ENCODE measurements at places on chromosomes 4 and X. TPM values are rescaled to one million over a fixed set of nuclear protein-coding genes. Genes with fewer than 3 reads are reported as not detected.

Gene ZNF718
- 7.9 TPM for total RNA-seq

Gene CCDC149
- 15.0 TPM for total RNA-seq

Gene MAGEA2
- total RNA-seq, result not detected

Gene FHIP1A
- 12.9 TPM for total RNA-seq

Gene ENPEP
- 2.5 TPM for total RNA-seq

Gene ASMT
- total RNA-seq, result not detected

Gene MID1
- 25.1 TPM for total RNA-seq

Gene DCK
- 7.5 TPM for total RNA-seq

Gene SMC1A
- 50.2 TPM for total RNA-seq

Gene GPR78
- not detected for total RNA-seq

Gene BCORL1
- 10.9 TPM for total RNA-seq

Gene PNMA5
- total RNA-seq, result 0.12 TPM

Gene ODAM
- not detected for total RNA-seq

Gene GPR143
- 0.20 TPM for total RNA-seq

Gene TMPRSS11D
- not detected for total RNA-seq

Gene LNX1
- total RNA-seq, result 11.5 TPM

Gene GPR173
- total RNA-seq, result 2.2 TPM

Gene JAKMIP1
- total RNA-seq, result 0.20 TPM

Gene RHOXF1
- not detected for total RNA-seq

Gene MAPK10
- total RNA-seq, result 8.4 TPM

Gene LGI2
- total RNA-seq, result 6.6 TPM

Gene RNF175
- 10.2 TPM for total RNA-seq

Gene TLR1
- 7.4 TPM for total RNA-seq

Gene CT45A7
- not detected for total RNA-seq

Gene PI4K2B
- total RNA-seq, result 4.0 TPM

Gene ZFYVE28
- total RNA-seq, result 5.9 TPM

Gene FMR1NB
- not detected for total RNA-seq
